ENCODE measurements at places on chromosomes 7 and 10.

DNA sequence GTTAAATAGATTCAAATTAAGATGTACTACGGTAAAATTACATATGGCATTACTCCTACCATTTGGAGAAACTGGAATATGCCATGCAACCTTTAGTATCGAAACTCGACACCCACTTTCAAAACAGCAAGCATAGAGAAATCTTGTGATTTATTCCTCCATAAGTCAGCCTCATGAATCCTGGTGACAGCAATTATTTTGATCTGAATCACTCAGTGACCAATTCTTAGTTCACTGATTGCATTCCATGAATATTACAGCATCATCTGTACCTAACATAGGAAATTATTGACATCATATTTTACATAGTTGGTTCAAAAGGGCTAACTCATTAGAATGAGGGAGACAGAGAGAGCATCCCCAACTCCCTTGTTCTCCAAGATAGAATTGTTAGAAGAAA, 89.6 kb downstream of the CACNB2 start:
- DNase-seq: no peak

DNA sequence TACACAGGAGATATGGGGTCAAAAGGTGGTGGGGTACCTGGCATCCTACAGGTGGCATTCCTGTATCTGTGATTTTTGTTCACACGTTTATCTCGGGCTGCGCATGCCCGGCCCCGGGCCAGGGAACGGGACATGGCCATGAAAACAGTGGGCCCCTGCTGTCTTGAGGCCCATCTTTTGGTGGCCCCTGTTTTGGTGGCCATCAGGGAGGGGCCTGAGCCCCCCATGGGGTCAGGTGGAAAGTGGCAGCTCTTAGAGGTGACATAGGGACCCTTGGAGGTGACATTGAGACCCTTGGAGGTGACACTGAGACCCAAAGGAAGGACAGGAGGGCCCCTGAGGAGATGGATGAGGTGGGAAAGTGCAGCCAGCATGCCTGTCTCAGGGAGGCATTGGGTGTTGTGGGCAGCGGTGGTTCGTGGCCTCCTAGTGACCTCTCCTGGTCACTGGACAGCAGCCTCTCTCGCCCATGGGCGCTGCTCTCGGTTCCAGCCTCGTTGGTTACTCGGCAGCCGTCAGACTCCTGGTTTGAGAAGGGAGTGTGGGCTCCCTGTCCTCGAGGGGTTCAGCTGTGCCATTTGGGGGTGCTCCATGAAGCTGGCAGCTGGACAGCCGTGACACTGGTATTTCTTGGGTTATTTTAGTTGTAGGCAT, 39.9 kb downstream of the INPP5A start:
- DNase-seq: no peak

DNA sequence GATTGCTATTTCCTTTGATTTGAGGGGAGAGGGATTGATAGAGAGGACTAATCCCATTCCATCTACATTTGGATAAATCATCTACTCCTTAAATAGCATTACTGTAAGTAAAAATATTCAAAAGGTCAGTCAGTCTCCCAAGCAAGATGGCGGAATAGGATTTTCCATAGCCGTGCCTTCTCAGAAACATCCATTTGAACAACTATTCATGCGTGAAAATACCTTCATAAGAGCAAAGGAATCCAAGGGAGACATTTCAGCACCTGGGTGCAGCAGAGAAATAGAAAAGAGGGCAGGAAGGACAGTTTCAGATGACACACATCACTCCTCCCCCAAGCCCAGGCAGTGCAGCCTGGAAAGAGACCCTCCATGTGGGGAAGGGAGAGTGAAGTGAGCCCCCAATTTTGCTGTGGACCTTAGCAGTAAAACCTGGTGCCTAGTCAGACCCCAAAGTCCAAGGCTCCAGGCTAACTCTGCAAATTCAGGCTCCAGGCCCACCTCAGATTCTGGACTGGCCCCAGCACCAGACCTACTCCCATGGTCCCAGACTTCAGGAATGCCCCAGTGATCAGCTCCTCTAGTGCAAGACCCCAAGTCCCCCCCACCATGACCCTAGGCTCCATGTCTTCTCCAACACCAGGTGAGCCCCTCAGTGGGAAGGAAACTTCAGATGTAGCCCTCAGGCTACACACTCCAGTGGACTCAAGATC, 104.3 kb upstream of the LANCL2 start:
- DNase-seq: no peak

- DNase-seq: no peak
Observed at GRCh38 chr7:96224685-96225084, 97.2 kb downstream of the SLC25A13 start.

GRCh38 chr10:129328546-129328945, 138.5 kb upstream of the MGMT start:
- DNase-seq: no peak

DNA sequence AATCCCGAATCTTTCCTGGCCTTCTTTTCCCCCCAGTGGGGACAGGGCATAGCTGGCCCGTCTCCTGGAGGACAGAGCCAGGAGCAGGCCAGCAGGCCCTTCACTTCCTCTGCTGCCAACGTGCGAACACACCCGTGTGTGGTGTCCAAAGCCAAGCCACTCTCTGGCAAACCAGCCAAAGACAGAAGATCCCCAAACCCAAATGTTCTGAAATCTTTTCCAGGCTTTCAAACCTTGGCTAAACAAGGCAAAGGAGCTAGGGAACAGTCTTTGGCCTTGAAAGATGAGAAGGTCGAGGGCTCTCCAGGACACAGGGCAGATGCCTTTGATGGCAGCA, 63.0 kb downstream of the PROSER2 start:
- DNase-seq: no peak

- no peak for DNase-seq
Observed at GRCh38 chr10:17169803-17170202, 31.7 kb downstream of the TRDMT1 start.

GRCh38 chr10:124497196-124497881, 35.7 kb downstream of the LHPP start:
- DNase-seq: no peak

GRCh38 chr7:8115547-8116402, 146.2 kb downstream of the ICA1 start:
- no peak for DNase-seq

DNA sequence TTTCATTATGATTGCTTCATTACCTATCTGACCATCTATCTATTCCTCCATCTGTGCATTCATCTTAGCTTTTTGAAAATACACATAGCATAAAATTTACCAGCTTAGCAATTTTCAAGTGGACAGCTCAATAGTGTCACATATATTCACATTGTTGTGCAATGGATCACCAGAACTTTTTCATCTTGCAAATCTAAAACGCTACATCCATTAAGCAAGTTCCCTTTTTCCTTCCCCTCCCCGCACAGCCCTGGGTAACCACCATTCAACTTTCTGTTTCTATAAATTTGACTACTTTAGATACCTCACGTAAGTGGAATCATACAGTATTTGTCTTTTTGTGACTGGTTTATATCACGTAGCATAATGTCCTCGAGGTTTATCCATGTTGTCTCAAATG, 78.0 kb upstream of the ADRB1 start:
- DNase-seq: no peak

DNA sequence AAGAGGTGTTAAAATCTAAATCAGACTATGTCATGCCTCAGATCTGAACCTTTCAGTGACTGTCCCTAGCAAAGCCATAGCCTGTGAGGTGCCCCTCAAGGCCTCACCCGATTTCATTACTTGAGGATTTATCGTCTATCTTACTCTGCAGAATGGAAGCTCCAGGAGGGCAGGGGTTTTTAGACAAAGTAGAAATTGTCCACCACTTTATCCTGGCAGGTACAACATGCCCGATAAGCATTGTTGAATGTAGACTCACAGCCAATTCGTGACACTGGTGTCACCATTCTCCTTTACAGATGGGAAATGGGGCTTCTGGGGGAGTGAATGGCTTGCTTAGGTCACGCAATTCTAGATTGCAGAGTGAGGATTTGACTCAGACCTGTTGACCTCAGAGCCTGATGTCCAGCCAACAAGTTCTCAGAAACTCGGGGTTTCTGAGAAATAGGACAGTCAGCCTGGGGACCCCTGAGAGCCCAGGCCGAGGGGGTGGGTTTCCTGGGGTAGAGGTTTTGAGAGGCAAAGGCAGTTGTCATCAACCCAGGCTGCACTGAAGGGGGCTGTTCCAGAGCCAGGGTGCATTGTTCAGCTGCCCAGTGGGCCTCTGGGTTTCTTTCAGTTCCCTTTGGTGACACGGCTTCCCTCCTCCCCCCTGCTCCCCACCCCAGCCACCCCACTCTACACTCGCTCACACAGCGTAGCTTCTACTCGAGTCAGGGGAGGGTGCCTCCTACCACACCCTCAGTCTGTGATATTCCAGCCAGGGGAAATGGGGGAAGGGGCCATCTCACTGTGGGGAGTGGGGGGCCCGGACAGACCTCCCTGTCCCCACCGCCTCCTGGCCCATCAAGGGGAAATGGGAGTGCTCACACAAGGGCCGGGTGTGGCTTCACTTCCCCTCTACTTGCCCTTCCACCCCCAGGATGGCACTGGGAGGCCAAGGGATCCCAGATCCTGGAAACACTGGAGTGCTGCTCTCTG, 3.1 kb upstream of the IRF5 start:
- no peak for DNase-seq

DNA sequence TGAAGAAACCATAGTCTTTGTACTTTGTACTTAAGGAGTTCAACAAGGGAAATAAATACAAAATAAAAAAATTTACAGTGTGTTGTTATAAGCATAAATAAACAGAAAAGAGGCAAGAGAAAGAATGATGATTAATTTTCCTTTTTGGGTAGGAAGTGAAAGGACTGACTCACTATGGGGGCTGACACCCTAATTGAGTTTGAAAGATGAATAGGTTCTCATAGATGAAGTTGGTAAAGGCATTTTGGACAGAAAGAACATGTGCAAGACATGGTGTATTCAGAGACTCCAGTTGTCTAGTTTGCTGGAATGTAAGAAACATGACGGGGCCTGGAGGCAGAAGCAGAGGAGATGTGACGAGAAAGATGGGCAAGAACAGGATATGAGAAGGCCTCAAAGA, 83.7 kb downstream of the VPS50 start:
- DNase-seq: no peak

DNA sequence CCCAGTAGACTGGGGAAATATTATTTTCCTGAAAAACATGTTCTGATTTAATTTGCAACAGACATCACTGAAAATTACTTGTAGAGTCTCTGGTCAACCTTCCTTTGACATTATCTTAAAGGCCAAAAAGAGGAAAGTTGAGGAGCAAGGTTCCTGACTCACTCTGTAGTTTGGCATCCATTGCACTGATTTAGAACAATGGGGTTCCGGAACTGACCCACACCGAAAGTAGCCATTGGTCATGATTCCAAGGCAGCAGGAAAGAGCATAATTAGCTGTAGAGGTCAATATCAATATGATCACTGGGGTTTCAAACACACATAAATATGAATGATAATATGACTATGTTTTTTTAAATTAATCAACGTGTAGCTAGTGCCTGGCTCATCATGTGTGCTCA, 65.8 kb downstream of the DNMBP start:
- DNase-seq: no peak

GRCh38 chr7:33073243-33073642, 10.7 kb upstream of the NT5C3A start:
- no peak for DNase-seq

DNA sequence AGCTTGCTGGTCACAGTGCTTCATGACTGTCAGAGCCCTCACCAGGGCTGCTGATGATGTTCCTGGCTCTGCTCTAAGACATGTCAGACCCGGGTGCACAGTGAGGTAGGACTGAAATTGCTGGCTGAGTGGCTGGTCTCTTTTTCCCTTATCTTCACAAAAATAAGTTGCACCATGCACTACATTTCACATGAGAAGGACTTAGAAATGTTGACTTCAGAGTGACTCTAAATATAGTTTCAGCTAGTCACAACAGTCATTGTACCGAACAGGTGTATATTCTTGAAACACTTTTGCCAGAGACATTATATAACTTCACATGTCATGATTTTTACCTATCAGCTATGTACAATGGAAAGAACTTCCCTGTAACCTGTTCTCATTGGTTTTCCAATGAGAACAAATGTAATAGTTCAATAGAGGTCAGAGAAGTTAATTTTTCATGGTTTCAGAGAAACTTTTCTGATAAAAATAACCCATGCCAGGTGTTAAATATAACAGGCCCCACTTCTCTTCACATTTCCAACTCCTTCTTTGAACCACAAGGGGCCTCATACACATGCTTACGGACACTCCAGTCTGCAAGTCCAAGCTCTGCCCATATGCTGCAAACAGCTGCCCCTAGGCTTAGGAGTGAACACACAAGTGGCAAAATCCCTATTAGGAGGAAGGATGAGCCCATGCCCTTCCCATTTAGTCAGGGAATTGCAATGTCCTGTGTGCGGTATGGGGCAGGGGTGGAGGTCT, 115.6 kb downstream of the CDK6 start:
- no peak for DNase-seq

DNA sequence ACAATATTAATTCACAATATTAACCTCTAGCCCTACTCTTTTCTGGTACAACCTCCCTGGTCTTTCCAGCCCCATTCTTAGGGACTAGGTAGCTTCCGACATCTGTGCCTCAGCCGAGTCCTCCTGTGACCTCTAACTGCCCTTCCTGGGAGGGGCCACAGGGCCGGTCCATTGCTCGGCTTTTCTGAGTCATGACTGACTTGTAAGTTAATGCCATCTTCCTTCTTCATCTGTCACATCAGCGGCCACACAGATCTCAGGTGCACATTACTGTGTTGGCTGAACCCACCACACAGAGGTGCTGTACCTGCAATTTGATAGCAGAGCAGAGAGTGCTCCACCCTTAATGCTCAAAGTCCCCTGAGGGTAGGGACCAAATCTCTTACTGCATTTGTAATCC, 4.1 kb upstream of the CPA4 start:
- no peak for DNase-seq

DNA sequence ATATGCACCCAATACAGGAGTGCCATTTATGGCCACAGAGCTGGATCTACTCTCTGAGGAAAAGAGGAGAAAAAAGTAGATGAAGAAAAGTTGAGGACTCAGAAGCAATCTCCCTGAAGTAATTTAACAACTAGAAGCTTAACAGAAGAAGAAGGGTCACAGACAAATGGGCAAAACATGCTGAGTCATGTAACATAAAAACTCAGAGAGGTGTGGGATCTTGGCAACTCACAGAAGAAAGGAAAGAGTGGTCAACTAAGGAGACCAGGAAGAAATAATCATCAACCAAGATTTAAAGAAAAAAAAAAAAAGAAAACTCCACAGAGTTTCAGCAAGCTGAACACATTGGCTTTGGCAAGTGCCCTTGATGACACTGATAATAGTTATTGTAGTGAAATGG, 51.8 kb upstream of the BET1 start:
- DNase-seq: no peak

DNA sequence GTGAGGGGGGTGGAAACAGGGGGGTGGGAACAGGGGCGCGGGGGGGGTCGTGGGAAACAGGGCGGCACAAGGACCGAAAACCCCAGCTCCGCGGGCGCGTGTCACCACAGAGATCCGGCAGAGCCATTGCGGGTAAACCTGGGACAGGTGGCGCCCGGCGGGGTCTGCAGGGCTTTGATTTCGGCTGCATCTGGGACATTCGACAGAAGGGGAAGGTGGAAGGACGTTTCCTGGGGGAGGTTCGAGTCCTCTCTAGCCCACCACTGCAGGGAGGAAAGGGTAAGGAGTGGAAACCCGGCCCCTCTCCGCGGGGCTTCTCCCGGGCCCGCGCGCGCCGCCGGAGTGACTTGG, 7.5 kb downstream of the NKX2-3 start:
- DNase-seq: no peak
